Stimulated activated CD4-positive, alpha-beta T cell treated with anti-CD3 and anti-CD28 coated beads, Interleukin-1b, Interleukin-23, amount 100 ng/mL, for 1 hour (primary cell): ENCODE measurements at places on chromosomes 13 and 19.

DNA sequence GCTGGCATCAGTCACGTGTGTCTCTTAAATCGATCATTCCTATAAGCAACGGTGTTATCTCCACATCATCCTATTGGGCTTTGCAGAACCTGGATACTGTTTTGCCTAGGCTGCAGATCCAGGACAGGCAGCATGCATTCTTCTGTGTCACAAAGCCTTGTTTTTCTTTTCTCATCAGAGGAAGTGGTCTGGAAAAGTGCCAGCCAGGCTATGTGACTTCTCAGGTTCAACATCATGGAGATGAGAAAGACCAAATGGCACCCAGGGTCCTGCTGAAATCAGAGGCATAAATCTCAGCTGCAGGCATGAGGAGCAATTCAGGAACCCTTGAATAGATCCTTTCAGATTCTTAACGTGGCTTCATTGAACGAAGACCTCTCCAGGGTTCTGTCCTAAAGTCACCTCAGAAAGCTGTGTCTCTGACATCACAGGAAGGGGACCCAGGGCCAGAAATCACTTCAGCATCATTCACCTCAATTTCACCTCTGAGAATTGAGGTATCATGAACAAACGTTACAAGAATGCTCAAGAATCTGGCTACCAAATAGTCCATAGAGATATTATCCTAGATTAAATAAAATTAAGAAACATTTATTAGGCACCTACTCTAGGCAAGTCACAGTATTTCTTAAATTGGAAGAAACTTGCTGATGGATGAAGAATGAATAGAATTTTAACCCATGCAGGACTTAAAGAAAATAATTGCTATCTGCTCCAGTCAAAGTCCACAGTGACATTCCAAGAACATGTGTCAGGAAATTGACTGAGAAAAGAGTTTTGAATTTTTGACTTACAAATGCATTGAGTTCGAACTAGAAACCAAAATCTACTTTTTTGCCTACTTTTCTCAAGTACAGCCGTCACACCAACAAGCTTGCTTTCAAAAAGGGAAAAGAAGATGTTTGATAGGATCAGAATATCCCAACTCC is 124.1 kb downstream of the COG6 start:
- peak; percentile 13 for DNase-seq

- DNase-seq: no peak
These were observed 24.1 kb downstream of the CLEC4M start for GRCh38 chr19:7787141-7787540.

DNA sequence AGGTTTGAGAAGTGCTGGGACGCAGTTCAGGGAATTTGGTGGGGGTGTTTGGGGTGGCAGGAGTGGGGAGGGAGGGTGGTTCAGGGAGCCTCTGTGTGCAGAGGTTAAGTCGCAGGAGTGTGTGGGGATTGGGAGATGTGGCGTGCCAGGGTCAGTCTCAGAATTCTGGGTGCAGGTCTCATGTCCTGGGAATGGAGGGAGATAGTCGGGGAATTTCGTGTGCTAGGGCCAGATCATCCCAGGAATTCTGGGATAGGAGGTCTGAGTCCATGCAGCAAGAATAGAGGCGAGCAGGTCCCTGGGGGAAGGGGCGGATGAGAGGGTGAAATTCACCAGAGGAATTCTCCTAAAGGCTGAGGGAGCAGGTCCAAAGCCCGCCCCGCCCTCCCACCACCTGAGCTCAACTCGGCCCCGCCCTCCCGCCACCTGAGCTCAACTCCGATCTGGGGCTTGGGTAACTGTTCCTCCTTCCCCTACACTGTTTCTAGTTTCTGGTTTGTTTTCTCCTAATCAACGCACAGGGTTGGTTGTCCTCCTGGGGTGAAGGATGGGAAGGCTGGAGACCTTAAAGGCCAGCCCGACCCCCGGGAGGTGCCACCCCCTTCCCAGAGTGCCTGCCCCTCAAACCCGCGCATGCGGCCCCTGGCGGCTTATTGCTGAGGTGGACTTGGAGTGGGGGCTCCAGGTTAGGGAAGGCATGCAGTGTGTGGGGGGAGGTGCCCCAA is 15.2 kb downstream of the KCNC3 start:
- no peak for DNase-seq

- no peak for DNase-seq
These were observed 6.1 kb downstream of the PTGIR start for GRCh38 chr19:46618670-46619231.
